ENCODE measurements at places on chromosomes 11 and 22.

DNA sequence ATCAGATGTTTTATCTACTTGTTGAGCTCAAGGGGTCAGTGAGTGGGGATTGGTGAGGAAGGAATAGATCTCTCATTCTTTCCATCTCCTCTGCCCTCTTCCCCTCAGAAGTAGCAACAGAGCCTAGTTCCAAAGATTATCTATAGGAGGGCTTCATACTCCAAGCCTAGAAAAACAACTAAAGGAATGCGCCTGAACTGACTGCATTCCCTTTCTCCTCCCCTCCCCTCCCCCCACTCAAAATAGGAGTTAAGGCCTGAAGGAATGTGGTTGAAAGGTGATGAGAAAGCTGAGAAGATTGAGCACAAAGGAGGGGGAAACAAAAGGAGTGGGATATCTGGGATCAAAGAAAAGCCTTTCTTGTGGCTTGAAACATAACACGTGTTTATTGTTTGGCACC, 10.5 kb downstream of the EMSY start:
- DNase-seq = no peak

DNA sequence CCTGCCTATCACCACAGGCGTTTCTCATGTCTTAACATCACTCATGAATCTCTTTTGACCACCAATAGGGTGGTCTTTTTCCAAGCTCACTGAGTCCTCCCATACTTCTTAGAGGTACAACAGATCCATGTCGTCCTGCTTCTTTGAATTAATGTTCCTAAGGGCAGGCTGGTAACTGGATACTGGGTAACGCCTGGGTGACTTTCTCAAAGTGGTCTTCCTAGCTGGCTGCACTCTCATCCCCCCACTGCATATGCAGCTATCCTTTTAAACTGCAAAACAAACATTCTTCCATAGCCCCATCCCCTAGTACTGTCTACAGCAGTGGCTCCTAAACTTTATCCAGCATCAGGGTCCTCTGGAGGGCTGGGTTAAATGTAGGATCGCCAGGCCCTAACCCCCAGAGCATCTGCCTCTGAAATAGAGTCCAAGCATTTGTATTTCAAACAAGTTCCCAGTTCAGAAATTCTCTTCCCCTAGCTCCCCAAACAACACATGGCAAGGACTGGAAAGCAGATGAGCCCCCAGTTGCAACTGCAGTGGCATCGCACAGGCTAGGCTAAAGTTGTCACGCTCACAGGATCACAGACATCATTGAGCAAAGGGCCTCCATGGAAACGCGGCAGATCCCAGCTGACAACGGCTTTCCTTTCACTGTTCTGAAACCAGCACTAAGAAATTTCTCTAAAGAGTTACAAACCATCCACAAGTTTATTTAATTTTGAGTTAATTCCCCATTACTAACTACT, 204.9 kb downstream of the LARGE1 start:
- no peak for DNase-seq

DNA sequence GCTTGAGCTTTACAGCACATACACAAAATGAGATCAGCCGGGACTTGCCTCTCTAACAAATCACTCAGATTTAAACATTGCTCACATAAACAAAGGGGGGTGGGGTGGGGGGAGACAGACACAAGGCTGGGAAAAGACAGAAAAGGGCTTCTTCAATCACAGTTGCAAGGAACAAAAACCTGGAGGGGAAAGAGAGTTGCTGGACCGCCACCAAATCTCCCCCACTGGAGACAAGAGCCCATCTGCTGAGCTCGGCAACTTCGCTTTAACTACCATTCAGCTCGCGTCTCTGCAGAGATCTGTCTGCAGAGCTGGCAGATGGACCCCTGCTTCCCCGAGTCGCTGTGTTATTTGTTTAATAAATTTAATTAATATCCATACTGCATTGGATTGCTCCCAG, 165.0 kb downstream of the RCN1 start:
- DNase-seq = no peak

DNA sequence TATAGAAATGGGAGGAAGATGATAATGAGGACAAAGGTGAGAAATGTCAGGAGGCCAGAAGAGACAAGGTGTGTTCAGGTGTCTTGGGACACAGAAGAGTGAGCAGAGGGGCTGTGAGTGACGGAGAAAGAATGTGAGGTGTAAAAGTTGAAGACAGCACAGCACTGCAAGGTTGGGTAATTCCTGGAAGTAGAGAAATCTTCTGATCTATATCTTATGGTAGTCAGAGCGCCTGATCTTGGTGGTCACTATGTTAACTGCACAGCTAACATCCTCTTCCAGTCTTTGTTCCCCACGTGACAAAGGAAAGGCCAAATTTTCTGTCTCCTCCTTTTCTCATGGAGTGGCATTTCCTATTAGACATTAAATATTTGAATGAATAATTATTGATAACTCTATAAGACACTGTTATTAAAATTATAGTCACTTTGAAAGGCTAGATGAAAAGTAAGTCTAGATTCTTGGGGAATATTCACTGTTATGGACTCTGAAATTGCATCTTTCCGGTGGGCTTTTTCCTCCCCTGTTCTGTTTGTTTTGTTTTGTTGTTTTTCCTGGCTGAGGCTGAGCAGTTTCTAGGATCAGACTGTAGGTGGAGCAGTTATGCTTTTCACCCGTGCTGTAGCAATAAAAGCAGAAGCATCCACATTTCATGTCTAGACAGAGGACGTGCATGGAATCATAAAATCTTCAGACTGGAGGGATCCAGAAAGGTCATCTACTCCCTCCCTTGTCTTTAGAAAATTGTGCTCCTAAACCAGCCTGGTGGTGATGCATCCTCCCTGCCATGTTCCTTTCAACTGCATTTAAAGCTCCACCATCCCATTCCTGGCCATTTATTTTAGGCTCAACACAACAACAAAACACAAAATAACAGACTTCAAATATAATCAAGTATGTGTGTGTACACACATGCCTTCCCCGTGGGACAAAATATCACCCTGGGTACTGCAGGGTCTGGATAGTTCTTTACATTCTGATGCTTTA, 26.6 kb downstream of the SC5D start:
- DNase-seq = peak; percentile 48

GRCh38 chr11:15016200-15016599, 44.0 kb upstream of the CALCA start:
- no peak for DNase-seq
